ENCODE measurements at places on chromosomes 6 and 20.

DNA sequence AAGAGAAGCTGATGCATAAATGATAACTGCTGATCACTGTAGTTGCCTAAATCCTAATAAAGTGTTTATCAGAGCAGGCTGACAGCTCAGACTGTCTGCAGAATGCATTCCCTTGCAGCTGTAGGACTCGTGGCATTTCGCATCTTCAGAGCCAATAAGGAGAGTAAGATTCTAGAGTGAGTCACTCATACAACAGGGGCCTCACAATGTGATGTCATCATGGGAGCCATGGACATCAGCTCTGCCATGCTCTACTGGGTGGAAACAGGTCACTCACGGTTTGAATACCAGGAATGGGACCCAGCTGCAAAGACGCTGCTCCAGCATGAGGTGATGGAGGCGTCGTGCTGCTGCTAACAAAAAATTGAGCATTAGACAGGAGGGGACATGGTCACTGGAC, 7.4 kb downstream of the FAM209B start:
- DNase-seq, result peak; percentile 67

DNA sequence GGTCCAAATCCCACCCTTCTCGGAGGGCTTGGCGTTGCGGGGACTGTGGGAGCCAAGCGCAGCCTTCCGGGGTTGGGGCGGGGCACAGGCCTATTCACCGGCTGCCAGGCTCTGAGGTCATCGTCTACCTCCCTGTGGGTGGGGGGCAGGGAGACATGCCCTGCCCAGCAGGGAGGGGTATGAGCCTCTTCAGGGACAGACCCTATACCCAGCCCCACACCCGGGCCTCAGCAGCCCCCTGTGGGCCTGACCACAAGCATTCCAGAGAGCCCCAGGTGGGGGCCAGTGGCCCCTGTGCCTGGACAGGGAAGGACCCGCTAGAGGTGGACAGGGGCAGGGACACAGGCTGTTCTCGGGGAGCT, 11.6 kb downstream of the LAMA5 start:
- no peak for DNase-seq

DNA sequence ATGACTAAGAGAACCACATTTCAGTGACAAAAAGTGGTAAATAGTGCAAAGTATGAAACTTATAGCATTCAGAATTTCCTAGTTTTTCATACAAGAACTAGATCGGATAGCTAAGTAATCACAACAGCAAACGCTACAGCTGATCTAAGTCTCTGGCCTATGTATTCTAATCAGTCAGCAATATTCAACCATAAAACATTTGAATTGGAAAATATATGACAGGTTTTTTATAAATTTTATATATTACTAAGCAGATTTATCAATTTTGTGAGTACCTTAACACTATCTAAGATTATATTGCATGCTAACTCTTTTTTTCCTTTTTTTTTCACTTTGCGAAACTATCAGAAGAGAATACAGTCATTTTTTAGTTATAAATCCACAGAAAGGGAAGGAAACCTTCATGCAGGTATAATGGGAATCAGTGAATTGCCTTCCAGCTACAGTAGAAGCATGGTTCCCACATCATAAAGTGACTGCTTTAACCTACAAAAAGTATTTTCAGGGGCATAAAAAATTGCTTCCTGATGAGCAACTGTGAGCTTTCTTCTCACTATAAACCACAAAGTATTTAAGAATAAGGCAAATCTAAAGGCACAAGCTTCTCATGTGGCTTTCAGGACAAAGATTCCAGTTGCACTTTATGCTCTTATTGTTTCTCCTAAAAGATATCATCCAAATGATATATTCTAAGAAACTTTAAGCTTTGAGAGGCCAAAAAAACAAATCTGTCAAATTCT, 74.0 kb upstream of the GJE1 start:
- DNase-seq, result no peak

GRCh38 chr6:10309457-10310329, 105.2 kb downstream of the TFAP2A start:
- no peak for DNase-seq

- peak; percentile 90 for DNase-seq
Measured at GRCh38 chr6:87396595-87397392, 11.0 kb upstream of the CFAP206 start.

DNA sequence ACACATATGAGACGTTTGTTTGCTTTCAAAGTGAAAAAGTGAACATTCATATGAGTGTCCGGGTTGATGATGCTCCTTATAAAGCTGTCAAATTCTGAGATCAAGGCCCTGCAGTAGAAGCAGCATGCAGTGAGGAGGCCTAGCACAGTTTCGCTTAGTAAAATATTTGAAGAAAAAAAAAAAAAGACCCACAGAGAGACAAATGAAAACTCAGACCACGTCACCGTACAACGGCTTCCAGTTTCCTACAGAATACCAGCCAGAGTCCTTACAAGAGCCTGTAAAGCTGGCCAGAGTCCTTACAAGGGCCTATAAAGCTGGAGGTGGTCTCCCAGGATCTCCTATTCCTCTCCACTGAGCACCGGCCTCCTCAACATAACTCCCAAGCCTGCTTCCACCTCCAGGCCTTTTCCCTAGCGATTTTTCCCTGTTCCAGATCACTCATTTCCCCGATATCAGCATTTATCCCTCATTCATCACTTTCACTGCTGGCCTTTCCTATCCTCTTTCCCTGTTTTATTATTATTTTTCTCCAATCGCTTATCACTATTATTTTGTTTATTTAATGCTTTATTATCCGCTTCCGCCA, 1.5 kb upstream of the HMGN4 start:
- peak; percentile 32 for DNase-seq

DNA sequence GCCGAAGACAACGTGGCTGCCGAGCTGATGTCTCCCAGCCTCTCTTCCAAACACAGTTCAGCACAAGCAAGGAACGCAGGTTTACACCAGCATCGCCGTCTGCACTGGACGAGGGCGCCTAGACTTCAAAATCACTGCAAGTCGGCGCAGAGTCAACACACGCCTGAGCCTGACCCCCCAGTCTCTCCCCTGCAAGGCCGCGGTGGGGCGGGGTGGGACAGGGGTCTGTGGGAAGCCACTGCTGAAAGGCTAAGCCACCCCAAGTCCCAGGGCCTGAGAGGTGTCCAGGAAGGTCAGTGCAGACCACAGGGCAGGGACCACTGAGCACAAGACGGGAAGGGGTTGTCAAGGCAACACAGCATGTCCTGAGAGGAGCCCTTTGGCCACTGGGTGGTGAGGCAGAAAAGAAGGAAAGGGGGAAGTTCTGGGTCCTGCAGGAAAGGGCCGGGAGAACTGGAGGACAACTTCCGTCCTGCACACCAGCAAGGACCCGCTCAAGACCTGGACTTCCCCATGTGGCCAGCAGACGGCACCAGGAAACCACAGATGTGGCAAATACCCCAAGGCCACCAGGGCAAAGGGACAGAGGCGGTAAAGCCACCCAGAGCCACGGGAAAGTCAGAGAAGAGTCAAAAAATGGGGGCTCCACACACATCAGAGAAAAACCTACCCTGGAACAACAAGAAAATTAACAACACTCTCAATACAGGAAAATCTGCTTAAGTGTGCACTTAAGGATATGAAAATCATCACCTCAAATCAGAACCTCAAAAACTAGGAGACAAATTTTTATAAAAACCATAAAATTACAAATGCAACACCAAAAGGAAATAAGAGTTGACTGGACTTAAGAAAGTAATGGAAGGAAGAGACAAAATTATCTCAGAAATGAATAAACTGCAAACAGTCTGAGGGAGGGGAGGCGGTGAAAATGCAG, 84.8 kb downstream of the TAF4 start:
- DNase-seq, result no peak

DNA sequence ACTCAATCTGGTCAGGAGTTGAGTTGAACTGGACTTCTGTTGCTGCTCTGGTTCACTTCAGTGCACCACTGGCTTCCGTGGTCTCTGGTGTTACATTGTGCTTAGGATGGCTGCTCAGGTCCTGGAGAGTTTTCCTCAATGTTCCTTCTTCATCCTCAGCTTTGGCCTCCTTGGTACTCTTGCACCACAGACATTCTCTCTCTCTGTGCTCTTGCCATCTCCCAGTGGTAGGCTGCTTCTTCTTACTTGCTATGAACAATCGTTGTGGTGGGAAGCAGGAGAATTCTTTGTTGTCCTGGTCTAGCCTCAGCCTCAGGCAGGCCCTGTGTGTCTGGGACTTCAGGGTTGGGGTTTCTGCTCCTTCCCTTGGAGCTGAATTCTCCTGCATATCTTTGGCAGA, 14.5 kb upstream of the DUSP22 start:
- DNase-seq, result no peak

DNA sequence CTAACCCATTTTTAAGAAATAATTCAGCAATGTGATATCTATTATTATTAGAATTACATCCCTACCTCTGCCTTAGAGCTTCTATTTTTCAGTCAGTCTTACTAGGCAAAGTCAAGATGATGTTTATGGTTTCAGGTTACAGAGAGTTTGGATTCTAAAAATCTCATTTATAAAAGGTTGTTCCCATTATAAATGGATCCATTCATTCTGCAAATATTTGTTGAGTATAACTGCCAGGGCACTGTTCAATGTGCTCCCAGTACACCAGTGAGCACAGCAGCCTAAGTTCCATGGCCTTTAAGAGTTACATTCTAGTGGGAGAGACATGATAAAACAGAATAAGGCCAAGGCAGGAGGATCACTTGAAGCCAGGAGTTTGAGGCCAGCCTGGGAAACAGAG, 75.9 kb upstream of the EYA4 start:
- DNase-seq, result no peak

- no peak for DNase-seq
Measured at GRCh38 chr20:2698186-2698817, 5.7 kb downstream of the EBF4 start.

DNA sequence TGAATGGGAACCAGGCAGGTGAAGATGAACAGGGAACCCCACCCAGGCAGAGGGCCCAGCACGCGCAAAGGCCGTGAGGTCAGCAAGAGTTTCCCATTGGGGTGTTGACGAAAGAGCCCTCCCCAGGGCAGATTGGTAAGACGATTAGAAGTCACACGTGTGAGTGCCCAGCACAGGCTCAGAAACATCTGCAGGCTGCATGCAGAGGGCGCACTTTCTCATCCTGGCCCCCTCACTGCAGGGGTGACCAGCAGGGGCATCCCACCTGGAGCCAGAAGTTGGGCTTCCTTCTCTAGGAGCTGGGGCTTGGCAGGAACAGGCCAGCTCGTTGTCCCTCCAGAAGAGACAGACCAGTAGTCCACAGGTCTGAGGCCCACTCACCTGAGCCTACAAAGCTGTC, 38.4 kb downstream of the VSTM2L start:
- no peak for DNase-seq

DNA sequence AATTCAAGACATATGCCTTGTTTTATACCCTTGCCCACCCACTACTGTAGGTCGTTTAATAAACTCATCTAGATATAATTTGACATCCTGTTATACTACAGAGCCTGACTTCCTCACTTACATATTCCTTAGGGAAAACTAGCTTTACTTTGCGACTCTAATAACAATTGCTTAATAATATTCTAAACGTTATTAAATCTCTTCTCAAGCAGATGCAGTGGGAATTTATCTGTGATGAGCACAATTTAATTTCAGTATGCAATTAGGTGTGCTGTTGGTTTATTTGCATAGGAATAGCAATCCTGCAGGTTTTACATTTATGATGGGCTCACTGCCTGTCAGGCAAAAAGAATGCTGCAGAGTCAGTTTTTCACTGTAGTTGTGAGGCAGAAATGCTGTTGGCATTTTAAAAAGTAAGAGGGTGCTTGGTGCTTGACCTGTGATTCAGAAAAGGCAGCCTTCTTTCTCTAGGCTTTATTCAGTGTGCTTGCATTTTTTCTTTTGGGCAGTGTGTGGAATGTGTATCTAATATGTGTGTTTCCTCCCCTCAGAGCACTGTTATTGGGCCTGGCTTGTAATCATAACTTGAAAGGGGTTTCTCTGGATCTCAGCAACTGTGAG, 152.3 kb upstream of the SCGN start:
- no peak for DNase-seq

DNA sequence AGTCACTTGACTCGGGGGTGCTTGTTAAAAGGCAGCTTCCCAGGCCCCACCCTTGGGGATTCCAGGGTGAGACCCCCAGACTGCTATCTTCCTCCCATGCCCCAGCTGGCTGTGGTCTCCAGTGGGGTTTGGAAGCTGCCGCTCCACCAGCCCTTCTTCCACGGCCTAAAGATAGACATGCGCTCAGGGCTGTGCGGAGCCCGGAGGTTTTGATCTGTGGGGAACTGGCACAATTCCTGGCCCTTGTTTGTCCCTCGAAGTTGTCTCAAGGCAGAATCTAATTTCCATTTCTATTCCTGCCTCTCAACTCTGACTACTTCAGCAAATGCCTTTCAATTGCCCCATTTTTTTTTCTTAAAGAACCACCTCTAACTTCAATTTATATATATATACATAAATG, 120.7 kb upstream of the SRSF6 start:
- DNase-seq, result no peak

- peak; percentile 58 for DNase-seq
Measured at GRCh38 chr6:135183002-135183531, 2.0 kb downstream of the MYB start.

DNA sequence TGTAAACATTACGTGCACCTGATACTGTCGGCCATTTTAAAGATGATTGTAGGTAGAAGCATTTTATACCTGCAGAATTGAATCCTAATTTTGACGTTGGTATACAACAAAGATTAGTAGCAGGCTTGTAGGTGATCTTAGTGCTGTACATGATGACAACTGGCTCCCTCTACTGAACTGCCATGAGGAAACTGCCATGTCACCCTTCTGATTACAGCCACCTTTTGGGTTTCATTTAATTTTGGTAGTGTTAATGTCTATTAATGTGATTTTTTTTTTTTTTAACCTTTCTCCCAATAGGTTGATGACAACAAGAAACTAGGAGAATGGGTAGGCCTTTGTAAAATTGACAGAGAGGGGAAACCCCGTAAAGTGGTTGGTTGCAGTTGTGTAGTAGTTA, 2.3 kb downstream of the RPS12 start:
- DNase-seq, result no peak

GRCh38 chr6:12163744-12164507, 126.2 kb upstream of the EDN1 start:
- DNase-seq, result no peak

DNA sequence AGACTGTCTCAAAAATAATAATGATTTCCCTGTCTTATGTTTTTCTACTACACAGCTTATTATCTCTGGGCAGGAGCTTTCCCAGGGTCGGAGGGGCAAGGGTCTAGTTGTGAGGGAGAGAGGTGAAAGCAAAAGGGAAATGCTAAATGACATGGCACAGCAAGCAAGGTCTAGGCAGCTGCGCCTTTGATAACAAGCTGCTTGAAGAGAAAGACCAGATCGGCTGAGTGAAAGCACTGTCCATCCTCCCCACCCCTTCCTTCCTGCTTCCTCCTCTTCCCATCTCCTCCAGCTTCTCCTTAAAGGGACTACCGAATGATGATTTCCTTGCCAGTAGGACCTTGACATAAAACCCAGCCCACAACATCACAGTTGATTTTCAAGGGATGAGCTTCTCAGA, 158.1 kb upstream of the AKAP12 start:
- no peak for DNase-seq
